ENCODE measurements at places on chromosomes 11 and 22.

DNA sequence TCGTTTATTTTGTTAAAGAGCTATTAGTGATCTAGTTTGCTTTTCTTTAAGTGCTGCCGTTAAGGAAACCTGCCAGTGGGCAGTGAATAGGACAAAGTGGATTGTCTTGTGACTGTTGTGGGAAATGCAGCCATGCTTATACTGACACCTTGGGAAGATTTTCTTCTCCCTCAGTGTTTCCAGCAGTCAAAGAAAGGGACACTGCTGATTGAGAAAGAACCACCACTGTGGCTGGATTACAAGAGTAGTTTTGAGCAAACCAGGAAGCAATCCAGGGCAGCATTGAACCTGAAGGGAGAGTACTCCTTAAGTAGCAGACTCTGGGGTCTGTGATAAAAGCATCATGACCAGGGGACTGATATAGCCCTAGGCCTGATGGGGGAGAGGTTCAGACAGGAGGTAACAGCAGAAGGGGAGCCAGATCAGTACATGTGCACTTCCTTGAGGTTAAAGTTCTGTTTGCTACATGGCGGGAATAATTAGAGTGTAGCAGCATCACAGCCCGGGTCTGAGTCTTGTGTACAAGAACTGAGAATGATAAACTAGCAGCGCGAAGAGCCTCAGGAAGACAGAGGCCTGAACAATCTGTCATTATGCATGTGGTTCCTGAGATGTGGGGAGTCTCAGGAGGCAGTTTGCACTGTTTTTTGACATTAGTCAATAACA, 167.8 kb downstream of the C11orf91 start:
- no peak for DNase-seq

GRCh38 chr11:72684236-72684912, 10.2 kb upstream of the PDE2A start:
- no peak for DNase-seq

DNA sequence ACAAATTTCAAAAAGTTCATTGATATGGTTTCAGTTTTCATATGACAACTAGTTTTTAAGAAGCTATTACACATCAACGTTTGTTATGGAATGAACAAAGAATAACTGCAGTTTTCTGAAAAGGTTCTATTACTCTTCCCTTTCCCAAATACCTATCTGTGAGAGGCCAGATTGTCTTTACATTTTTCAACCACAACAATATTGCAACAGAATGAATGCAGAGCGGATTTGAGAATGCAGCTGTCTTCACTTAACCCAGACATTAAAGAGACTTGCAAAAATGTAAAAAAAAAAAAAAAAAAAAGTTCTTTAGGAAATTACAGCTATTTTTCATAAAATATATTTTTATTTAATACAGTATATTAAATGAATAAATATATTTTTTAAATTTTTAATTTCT, 250.8 kb downstream of the DDX10 start:
- DNase-seq, result no peak

GRCh38 chr11:94759522-94759921, 8.6 kb upstream of the AMOTL1 start:
- no peak for DNase-seq

GRCh38 chr11:72719144-72719543, 33.1 kb downstream of the ARAP1 start:
- DNase-seq, result no peak

- DNase-seq, result no peak
Observed at GRCh38 chr11:134048028-134048427, 20.8 kb upstream of the JAM3 start.

DNA sequence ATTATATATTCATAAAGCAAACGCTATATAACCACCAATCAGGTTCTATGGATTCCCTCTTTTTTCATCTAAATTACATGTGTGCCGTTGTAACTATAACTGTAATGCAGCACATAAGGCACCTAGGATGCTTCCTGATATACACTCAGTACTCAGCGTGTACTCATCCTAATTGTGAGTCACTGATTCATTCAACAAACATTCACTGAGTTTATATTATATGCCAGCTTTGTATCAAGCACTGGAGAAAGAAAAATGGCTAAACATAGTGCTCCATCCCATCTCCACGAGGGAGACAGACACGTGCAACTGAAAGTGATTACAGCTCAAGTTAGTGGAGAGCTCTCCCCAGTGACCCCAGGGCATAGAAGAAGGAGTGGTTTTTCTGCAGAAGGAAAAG, 49.9 kb upstream of the SYN3 start:
- DNase-seq, result no peak

- no peak for DNase-seq
Observed at GRCh38 chr11:43950311-43950855, 7.9 kb downstream of the C11orf96 start.

DNA sequence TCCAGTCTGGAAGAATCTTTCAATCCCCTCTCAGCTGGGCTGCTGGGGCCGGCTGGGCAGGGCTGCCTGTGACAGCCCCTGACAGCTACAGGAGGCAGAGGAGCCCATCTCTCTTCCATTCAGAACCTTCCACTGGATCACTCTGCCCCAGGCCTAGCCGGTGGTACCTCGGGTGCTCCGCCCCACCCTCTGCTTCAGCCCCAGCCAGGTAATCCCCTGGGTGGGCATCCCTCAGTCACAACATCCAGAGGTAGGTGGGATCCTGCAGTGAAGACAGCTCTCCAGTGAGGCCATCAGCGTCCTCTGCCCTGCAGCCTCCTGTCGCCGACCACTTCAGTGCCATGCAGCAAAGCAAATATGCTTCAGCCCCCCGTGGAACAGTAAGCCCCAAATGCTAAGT, 223.7 kb downstream of the DSCAML1 start:
- no peak for DNase-seq

DNA sequence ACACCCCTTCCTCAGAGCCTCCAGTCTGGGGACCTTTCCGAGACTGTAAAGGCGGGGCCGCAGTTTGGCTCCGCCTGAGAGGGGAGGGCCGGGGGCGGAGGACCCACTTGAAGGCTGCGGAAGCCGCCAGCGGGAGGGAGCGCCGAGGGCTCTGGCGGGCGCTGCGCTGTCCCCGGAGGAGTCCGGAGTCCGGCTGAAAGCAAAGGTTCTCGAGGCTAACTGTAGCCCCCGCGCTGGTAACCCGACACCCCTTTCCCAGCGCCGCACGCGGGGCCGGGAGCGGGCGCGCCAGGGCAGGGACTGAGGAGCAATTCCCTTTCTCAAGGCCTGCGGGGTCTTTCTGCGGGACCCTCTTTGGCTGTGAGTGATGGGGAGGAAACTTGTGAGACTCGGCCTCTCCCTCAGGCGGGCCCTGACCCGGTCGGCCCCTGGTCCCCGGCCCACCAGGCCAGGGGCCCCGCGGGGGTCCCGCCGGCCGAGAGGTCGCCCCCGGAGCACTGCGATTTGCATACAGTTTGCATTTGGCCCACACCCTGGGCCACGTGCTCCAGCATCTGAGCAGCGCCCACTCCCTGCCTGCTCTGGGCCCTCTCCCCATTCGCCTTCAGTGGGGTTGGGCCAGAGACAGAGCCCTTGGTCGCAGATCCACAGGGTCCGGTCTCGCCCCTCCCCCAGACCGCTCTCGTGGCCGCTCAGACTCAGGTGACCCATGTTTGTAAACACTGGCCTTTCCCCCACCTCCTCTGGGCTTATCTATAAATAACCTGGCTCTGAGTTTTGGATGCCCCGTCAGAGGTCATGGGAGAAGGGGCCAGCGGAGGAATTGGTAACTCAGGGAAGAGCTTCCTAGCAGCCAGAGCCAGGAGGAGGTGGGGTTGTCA, 519 bp upstream of the ART5 start:
- DNase-seq, result peak; percentile 56

GRCh38 chr11:46356924-46357482, 9.7 kb downstream of the DGKZ start:
- DNase-seq, result no peak

DNA sequence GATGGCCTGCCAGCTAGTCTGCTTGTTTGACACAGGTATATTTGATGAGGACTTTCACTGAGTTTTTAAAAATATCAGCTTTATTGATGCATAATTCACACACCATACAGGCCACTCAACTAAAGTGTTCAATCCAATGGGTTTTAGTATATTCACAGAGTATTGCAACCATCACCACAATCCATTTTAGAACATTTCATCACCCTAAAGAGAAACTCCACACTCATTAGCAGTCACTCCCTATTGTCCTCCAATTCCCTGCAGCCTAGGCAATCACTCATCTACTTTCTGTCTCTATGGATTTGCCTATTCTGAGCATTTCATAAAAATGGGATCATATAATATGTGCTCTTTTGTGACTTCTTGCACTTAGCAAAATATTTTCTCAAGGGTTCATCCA, 397.9 kb upstream of the NARS2 start:
- no peak for DNase-seq

GRCh38 chr11:70020336-70021214, 57.5 kb upstream of the ANO1 start:
- no peak for DNase-seq

- DNase-seq, result no peak
Observed at GRCh38 chr11:73330569-73331093, 22.6 kb downstream of the ARHGEF17 start.
